EH (cell line): ENCODE measurements at places on chromosomes 7 and 10.

DNA sequence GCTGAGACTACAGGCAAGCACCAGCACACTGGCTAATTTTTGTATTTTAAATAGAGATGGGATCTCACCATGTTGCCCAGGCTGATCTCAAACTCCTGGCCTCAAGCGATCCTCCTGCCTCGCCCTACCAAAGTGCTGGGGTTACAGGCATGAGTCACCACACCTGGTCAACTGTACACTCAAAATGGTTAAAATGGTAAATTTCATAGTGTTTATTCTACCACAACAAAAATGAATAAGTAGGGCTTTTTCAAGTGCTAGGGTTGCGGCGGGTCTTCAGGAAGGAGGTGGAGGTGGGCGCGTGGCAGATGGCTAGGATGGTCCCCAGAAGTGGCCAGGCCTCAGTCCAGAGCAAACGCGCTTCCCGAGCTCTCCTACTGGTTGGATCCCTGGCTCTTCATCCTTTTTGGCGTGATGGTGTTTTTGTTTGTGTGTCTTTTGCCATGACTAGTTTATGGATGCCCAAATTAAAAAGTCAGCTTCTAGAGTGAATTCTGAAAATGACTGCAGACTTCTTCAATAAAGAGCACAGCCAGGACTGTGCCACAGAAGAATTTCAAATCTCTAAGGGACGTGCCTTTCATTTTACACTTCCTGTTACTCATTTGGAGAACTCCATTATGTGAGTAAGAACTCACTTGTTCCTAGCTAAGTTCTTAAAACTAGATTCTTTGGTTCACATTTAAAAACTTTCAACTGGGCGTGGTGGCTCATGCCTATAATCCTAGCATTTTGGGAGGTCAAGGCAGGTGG lies 73.9 kb downstream of the TMEM130 start:
- DNase-seq = no peak

GRCh38 chr10:83934641-83935338 lies 204.5 kb upstream of the GHITM start:
- no peak for DNase-seq

- no peak for DNase-seq
These were observed 73.2 kb downstream of the SRI start for GRCh38 chr7:88146616-88147015.

DNA sequence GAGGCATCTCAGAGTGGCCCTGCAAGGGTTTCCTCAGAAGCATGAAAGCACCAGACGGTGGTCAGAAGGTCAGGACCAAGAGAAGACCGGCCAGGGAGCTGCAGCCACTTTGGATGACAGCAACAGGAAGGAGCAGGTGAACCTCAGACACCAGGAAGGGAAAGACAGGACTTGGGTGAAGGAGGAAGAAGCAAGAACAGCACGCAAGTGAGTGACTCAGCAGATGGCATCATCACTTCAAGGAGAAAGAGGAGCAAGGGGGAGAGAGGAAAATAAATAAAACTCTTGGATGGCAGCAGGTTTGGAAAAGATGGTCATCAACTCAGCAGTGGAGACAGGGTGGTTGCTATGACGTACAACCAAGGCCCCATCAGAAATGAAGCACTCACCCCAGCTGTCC lies 31.6 kb downstream of the NCAPG2 start:
- peak; percentile 56 for DNase-seq

DNA sequence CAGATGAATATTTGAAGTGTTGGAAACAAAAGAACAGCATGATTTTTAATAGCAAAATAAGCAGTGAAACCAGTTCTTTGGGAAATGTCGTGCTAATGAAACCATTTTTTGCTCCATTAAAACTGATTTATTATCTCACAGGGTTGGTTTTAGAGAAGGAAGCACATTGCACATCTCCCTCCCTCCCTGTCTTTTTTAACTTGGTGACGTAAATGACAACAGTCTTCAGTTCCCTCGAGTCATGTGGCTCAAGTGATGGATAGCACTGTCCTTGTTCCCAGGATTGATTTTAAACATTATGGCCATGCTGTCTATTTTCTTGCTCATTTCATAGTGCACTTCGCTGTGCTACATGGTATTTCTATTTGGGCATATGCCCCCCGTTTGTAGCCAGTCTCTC lies 105.9 kb downstream of the DOCK1 start:
- DNase-seq = no peak

DNA sequence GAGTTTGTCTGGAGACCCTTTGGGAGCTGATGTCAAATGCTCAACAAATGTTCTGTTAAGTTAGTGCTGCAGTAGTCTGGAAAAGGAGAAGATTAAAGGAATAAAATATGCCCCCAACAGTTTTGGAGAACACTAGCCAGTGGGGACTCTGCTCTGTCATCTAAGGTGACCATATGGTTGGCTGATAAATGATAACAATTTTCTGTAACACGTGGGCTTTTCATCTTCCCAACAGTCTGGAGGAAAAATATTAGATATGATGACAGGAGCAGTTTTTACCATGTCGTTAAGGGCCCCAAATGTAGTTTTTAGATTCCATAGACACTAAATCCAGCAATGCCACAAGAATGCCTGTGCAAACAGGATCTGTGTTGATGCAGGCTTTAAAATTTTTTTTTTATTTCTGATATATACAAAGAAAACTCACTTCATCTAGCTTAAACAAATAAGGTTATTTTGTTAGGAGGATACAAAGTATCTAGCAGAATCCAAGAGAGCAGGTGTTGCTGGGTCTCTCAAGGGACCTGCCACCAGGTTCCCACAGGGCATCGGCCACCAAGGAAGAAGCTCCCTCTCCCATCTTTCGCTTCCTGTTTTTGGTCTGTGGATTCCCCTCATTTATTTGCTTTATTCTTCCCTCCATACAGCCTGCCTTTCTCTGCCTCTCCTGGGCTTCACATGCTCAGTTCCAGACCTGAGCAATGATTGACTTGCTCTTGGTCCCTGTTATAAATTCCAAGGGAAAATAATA lies 6.2 kb upstream of the CFAP58 start:
- no peak for DNase-seq

DNA sequence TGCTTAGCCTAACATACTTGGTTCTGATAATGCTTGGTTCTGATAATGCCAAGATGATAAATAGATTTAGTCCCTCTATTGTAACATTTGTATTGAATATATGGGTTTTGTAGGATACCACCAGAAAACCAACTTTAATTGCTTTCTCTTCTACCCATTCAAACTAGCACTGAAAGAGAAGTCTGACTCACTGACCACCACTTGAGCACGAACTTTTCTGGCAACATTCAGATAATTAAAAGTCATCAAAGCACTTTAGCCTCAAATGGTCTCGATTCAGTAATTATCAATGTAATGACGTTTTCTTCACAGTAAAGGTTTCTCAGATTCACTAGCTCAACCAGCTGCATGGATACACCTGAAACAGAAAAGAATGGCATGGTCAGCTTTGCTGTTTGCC lies 63.0 kb downstream of the HDAC9 start:
- DNase-seq = peak; percentile 59

GRCh38 chr10:1294748-1295147 lies 238.6 kb downstream of the WDR37 start:
- no peak for DNase-seq

DNA sequence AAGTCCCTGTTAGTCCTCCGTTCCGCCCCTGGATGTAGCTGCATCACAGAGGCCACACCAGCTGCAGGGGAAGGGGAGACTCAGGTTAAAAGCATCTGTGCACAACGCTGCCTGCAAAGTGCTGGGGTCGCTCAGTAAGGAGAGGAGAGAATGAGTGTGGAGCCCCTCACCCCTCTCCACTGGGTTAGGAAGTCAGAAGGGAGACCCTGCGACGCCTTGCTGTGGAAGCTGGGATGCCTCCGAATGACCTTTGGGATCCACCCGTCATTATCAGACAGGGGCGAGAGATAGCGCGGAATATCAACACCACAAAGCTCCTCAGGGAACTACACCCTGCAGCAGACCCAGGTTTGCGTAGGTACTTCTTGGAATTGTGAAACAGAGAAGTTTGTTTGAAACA lies 167.7 kb upstream of the SHH start:
- no peak for DNase-seq

DNA sequence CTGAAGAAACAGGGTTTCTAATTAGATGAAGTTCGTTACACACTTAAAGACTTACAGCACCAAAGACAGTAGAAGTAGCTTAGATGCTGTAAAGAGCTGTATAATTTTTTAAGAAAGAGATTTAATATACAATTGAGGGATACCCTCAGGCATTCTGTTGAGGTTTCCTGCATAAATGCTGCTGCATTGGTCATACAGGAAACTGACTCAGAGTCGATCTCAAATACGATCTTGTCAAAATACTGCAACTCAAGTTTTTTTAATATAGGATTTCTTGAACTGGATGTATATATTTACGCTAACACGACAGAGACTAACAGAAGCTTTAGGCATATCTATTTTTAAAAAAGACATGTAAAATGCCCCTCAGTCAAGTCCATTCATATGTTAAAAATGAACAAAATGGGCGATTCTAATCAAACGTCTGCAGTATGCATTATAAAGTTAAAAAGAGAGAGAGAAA lies 2.4 kb upstream of the ARID5B start:
- DNase-seq = peak; percentile 83

DNA sequence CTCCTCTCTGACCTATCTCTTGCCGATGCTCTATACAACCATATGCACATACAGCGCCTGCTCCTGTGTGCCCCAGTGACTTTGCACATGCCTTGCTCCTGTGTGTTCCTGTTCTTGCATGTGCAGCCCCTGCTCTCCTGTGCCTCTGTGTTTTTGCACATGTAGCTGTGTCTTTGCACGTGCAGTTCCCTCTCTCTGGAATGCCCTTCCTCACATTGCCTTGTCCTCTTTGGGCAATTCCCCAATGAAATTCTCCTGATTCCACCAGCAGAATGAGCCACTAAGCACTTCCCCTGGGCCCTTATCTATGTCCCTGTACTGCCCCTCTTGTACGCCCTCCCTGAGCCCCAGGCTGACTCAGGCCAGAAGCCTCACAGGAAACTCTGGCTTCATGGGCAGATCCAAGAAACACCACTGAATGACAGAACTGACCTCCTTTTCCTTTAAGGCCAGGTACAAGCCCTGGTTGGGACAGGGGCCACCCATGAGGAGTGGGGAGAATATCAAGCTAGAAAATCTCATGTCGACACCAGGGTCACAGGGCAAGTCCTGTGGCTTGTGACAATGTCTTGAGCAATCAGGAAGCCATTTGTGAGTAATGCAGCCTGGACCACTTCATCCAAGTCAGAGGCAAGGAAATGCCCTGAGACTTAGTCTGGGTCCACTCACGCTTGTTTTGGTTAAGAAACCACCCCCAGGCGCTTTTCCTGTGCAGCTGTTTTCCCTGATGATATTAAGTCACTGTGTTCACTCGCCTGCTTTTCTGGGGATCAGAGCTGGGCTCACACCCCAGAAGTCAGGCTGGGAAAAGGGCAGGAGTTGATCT lies 1.9 kb upstream of the ARHGAP22 start:
- peak; percentile 99 for DNase-seq

- no peak for DNase-seq
These were observed 96.1 kb upstream of the CDK6 start for GRCh38 chr7:92932450-92932849.

DNA sequence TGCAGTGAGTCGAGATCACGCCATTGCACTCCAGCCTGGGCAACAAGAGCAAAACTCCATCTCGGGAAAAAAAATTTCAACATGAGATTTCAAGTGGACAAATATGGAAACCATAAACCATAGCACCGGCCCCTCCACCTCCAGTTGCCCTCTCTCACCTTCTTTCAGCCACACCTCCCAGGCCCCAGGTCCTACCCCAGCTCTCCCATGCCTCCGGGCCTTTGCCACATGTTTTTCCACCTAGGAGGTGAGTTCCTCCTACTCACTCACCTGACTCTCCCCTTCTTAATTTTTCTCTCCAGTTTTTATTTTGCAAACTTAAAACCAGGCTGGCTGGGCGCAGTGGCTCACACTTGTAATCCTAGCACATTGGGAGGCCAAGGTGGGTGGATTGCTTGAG lies 13.7 kb upstream of the CLDN4 start:
- DNase-seq = no peak

DNA sequence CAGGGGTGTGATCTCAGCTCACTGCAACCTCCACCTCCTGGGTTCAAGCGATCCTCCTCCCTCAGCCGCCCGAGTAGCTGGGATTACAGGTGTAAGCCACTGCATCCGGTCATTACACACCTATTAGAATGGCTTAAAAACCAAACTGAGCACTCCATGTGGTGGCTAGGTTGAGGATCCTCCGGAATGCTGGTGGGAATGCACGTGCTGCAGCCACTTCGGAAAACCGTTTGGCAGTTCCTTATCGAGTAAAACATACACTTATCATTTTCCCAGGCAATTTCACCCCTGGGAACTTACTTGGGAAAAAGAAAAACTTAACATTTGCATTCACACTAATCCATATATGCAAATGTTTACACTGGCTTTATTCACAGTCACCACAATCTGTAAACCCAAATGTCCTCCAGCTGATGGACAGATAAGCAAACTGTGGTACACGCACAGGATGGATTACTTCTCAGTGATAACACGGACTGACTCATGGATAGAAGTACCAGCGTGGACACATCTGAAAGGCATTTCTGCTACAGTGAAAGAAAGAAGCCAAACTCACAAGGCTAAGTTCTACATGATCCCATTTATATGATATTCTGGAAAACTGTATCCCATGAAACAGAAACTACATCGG lies 20.4 kb downstream of the RFC2 start:
- DNase-seq = peak; percentile 87

DNA sequence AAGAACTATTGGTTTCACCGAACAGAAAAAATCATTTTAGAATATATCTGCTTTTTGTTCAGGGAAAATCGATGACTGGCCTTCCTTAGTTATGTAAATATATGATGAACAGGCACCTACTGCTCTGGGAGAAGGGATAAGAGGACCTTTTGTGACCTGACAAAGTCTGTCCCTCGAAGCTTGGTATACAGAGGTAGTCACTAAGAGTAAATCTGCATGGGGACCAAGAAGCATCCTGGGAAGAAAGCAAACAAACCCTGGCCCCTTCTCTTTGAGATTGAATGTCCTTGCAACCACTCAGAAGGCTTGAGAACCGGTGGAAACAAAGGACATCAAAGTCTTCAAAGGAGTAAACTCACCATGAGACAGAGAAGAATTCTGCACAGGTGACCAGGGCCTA lies 52.3 kb downstream of the SKIDA1 start:
- DNase-seq = no peak
